CD8-positive, alpha-beta memory T cell (primary cell): ENCODE measurements at places on chromosomes 13 and 19.

GRCh38 chr19:5238700-5239099 lies 101.9 kb downstream of the PTPRS start:
- no peak for DNase-seq

- peak; percentile 92 for DNase-seq
Observed at GRCh38 chr19:43668406-43669109, 1.4 kb downstream of the PLAUR start.

DNA sequence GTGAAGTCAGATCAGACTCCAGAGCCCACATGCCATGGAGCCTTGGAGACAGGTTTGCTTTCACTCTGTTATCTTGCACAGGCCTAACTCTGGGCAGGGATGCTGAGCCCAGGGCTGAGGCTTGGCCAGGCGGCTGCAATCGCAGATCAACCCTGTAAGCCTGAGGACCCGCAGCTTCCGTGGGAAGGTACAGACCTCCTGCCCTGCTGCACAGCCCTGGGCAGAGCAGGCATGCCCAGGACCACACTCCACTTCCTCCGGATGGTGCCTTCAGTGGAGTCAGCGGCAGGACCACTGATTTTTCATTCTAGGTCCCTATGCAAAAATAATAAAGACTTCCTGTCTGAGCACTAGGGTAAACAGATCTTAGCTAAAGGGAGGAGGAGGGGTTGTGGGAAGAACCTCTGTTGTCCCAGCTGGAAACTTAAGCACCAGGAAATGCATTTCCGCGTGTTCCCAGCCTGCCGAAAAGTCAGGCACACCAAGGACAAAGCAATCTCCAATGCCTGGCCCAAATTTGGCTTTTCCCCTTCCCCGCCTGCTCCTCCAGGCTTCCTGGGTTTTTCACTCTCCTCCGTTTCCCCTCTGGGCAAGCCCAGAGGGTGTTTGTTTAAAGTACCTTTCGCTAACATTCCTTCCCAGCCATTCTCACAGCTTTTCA lies 87.3 kb downstream of the KCTD15 start:
- no peak for DNase-seq

DNA sequence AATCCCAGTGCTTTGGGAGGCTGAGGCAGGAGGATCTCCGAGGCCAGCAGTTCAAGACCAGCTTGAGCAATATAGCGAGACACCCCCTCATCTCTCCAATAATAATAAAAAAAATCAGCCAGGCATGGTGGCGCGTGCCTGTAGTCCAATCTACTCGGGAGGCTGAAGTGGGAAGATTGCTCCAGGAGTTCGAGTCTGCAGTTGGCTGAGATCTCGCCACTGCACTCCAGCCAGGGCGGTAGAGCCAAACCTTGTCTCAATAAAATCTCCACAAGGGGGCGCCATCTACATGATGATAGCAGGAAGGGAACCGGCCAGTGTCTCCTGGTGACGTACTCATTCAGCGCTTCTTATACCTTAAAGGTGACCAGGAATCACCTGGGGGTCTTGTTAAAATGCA lies 13.6 kb upstream of the C5AR1 start:
- DNase-seq: peak; percentile 72
